LoVo (cell line): ENCODE measurements at places on chromosomes 5 and 9.

DNA sequence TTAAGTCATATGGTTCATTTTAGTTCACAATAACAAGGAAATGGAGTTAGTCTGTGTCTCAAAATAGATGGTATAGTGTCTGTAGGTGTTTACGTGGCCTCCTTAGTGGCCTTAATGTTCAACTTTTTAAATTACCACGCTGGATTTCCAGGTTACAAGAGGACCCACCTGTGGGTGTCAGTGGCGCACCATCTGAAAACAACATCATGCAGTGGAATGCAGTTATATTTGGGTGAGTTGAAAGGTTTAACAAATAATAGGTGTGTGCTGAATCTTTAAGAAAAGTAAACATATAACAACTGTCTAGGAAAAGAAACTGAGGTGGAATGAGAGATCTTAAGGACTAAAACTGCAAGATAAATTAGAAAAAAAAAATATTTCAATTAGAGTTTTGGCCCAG lies 2.9 kb downstream of the UBE2B start:
- DNase-seq = no peak

GRCh38 chr5:73596705-73597328 lies 29.2 kb upstream of the ARHGEF28 start:
- DNase-seq = peak; percentile 44

DNA sequence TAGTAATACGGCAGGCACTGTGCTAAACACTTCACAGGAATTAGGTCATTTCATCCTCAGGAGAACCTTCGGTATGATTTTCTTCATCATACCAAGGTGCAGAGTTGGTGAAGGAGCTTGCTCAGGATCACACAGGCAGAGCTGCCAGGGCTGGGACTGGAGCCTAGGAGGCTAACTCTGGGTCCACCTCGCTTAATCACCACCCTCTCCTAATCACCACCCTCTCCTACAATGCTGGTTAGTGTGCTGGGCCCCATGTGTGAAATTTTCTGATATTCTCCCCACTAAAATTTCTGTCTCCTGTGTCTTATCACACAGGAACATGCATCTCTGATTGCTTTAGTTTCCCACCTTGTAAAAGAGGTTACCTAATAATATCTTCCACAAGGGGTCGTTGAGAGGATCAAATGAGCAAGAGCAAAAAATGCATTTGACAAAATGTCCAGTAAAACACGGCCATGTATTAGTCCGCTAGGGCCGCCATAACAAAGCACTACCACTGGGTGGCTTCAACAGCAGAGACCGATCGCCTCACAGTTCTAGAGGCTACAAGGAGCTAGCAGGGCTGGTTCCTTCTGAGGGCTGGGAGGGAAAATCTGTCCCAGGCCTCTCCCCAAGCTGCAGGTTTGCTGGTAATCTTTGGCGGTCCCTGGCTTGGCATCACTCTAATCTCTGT lies 128.2 kb upstream of the NFIB start:
- peak; percentile 38 for DNase-seq

DNA sequence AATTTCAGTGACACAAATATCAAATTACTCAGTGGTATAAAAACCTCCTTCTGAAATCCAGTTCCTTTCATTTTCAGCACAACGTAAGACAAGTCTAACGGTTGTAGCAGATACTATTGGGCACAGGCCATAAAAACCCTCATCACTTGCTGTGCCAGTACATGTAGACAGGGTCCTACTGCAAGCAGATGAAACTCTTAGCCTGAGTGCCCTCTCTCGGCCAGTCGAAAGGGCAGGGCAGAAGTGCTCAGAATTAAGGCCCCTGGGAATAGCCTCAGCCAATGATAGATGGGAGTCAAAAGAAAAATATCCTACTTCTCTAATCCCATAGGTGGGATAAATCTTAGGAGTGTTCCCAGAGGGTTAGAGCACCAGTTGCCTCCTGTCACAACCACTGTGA lies 168.5 kb upstream of the FER start:
- DNase-seq = no peak

DNA sequence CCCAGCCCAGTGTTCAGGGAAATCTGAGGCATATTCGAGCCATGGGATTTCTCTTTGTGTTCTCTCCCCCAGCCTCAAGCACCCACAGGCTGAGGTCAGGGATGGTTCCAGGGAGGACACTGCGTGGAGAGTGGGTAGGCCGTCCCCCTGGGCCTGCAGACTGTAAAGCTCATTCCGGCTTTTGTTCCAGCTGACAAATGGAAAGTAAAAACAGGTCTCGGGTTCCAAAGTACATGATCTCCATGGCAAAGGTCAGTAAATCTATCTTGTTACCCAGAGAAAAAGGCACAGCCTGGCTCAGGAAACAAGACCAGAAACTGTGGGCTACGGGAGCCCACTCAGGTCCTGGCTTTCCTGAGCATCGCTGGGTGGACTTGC lies 116.2 kb downstream of the ROR2 start:
- DNase-seq = no peak

DNA sequence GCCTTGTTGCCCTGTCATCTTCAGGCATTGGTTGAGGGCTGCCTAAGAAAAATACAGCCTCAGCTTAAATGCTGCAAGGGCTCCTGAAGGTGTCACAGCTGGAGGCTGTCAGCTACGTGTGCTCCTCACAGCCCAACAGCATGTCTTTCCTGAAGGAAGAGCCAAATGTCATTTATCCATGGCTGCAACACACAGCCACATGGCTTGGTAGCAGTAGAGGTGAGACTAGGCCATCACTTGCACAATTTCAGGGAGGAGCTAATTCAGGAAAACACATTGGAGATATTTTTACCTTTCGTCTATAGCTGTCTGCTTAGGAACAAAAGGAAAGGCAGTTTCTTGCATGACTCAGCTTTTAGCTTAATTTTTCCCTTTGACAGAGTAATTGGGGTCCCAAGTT lies 260.7 kb downstream of the SYK start:
- DNase-seq = no peak

DNA sequence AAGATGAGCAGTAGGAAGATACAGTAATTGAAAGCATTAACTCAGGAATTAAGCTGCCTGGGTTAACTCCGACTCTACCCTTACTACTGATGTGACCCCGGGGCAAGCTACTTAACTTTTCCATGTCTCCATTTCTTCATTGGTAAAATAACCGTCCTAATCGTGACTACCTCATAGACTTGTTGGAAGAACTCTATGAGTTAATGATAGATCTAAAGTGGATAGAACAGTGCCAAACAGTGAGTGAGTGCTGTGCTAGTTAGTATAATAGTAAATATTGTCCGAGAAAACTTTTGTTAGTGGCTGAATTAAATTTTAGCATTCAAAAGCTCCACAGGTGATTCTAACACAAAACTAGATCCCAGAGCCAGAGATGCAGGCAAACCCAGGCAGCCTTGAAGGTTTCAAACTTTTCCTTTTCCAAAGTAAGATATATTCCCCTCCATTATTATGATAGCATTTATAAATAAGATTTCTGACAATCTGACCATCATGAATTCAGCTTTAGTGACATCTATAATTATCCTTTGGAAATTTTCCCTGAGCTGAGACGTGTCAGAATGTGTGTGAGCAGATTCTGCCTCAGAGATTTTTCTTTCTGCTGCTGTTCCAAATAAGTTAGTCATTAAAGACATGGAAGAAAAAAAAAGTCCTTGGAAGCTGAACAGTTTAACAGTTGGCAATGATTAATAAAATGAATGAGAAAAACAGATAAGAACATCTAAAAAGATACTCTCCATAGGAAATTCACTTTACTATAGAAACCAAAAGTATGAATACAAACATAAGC lies 369.5 kb downstream of the PRELID2 start:
- no peak for DNase-seq

GRCh38 chr5:76197726-76198125 lies 114.5 kb downstream of the SV2C start:
- no peak for DNase-seq

- no peak for DNase-seq
Observed at GRCh38 chr9:93258419-93258817, 74.5 kb downstream of the WNK2 start.

DNA sequence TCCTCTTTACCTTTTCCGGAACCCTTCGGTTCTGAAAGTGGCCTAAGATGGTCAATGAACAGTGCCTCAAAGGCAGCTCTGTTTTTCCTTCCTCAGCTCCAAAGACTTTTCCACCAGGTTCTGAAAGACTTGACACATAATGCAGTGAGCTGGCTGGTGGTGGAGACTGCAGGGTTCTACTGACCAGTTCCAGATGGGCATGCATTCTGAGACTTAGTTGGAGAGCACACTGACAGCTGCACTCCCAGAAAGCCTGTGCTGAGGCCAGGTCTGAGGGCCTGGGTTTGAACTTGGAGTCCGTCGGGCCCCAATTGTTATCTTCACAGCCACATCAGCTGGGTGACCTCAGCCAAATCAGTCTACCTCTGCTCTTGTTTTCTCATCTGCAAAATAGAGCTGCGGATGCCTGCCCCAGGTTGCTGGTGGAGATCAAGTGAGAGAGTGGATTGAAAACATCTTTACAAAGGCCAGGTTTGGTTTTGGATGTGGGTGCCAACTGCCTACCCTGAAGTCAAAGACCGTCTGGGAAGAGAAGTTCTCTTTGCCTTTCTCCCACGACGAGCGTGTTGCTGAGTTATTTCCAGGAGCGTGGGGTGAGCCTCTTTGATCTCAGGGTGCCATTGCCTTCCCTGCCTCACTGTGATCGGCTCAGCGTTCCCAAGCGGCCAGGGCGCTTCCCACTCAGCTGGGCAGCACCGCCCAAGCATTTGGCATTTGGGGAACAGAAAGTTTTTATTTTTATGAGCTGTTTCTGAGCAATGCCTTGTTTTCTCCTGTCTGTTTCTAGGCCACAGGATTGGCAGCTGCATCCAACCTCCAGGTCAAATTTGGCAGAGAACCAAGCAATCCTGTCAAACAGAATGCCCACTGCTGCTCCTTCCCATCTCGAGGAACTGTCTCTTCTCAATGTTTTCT lies 54.9 kb downstream of the RAD23B start:
- DNase-seq = no peak
